ENCODE measurements at places on chromosomes 1 and 21.

GRCh38 chr1:92883297-92883696 is 51.5 kb downstream of the RPL5 start:
- DNase-seq: no peak

DNA sequence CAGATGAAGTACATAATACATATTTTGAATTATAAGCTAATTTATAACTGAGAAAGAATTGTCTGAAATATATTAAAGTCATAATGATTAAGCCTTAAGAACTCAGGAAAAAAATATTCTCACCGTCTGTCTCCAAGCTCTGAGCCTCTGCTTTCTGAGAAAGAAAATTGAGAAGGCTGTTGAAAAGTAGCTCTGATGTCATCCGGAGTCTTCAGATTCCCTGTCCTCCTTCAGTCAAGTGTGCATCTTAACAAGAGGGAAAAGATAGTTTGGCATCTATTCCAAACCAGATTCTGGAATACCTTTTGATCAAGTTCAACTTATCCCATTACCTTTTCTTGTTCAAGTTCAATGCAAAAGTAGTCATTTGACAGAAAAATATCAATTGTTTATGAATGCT is 50.6 kb downstream of the NRIP1 start:
- no peak for DNase-seq

DNA sequence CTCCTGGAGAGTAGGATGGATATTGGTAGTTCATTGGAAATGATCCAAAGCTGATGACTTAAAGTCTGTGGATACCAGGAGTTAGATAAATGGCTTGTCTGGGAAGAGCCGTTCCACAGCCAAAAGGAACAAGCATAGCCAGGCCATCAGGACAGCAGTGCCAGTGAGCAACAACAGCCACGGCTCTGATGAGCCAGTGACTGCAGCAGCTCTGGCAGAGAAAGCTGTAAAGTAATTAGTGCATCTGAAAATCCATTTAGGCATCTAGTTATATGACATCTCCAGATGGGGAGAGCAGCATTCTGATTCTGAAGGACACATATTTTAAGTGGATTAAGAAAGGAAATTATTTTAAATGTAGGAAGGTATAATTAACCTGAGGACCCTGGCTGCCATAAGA is 256.2 kb upstream of the PLXNA2 start:
- no peak for DNase-seq

GRCh38 chr1:91784191-91784590 is 101.8 kb downstream of the TGFBR3 start:
- DNase-seq: no peak

- no peak for DNase-seq
Measured at GRCh38 chr1:67308136-67308535, 463 bp downstream of the IL12RB2 start.

- peak; percentile 23 for DNase-seq
Measured at GRCh38 chr1:230824919-230825721, 43.2 kb downstream of the C1orf198 start.

DNA sequence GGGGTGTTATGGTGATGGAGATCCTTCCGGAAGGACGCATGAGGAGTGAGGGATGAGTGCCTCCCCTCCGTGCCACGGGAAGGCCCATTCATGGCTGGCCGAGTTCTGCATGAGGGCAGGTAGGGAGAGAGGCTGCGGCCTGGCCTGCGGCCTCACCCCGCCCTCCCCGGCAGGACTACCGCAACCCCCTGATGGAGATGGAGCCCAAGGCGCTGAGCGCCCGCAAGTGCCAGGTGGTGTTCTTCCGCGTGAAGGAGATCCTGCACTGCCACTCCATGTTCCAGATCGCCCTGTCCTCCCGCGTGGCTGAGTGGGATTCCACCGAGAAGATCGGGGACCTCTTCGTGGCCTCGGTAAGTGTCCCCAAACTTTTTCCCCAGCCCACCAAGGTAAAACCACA is 83.3 kb downstream of the ARHGEF10L start:
- DNase-seq: no peak

GRCh38 chr1:225766967-225767633 is 10.5 kb upstream of the SRP9 start:
- DNase-seq: no peak

- DNase-seq: peak; percentile 48
Measured at GRCh38 chr1:54973205-54973921, 7.1 kb upstream of the TMEM61 start.

DNA sequence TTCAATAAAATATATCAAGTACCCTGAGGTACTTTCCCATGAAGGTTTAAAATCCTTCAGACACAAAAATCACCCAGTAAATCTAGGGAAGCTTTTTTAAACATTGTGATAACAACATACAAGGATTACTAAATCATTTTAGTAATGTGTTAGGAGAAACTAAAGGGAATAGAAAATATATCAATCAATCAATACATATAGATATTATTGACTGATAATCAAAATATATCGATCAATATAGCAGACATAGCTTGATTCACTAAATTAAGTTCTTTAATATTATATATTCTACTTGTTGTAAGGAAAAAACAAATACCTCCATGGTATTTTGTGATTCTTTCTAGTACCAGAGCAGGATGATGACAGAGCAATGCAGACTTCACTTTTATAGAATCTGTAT is 35.2 kb downstream of the MAP3K21 start:
- DNase-seq: no peak

- DNase-seq: no peak
Measured at GRCh38 chr1:26750428-26750827, 37.3 kb upstream of the PIGV start.

- no peak for DNase-seq
Measured at GRCh38 chr1:178066908-178067614, 26.8 kb upstream of the RASAL2 start.

DNA sequence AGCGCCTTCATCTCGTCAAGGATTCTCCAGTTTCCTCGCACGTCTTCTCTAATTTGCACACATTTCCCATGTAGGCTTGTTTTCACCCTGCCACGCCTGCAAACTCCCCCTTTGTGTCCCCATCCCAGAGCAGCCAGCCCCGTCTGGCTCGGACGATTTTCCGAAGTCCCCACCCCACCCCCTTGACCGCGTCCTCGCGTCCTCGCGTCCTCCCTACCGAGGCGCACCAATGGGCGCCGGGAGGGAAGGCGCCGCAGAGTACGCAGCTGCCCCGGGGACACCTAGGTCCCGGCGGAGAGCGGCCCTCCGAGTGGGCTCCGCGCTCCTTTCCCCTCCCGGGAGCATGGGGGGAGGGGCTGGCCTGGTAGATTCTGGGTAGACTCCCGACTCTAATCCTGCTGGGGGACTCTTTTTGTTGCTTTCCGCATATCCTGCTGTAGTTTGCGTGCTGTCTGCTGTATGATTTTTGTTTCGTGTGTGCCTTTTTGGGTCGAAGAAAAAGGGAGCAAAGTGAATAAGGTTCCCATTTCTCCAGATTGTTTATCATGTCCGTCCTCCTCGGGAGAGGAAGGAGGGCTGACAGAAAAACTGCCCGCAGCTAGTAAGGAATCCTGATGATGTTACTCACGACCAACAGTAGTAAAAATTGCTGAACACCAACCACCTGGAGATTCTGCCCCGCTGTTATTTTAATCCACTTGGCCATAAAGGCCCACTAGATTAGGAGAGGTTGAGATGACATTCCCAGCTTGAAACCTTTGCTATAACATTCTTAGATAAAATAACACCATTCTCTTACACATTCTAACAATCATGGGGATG is 1.5 kb downstream of the CACHD1 start:
- no peak for DNase-seq

- no peak for DNase-seq
Measured at GRCh38 chr1:164983023-164983650, 373.4 kb downstream of the LMX1A start.

DNA sequence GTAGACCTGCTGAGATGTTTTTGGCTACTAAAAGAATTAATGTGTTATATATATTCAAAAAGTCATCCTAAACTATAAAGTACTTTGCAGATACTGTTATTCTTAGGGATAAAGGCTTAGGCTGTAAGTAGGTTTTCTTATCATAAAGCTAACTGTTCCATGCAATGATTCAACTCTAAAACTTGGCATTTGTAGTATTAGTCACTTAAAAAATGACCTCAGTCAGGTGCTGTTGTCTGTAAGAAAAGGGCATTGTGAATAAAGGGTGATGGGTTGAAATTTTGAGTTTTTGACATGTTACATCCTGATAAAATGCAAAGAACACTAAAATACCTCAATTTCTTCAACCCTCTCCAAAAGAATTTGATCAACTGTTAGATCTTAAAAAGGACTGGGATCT is 32.9 kb downstream of the ADCY10 start:
- no peak for DNase-seq

GRCh38 chr1:221559911-221560310 is 182.0 kb downstream of the DUSP10 start:
- no peak for DNase-seq

DNA sequence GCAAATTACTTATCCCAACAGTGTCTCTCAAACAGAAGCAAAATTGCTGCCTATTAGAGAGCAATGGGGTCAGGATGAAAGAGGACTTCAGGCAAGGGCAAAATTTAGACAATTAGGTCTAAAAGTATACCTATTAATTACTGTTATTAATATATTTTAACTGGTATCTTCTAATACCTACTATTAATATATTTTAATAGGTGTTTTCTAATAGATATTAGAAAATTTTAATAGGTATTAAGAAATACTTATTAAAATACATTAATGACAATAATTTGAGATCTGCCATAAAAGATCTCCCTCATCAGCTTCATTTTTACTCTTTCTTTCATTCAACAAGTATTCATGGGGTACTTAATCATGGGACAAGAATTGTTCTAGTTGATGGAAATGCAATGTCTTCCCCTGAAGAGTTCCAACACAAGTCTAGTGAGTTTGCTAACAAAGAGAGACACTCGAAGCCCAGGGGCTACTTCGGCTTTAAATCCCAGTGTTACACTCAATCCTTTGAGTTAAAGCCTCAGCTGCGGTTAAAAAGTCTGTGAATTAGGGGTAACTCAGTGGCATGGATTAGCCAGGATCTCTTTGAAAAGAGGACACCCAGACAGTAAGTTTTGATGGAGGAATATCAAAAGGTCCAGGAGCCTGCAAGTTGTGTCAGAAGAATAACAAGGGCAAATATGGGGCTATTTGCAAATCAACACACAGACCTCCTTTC is 44.1 kb downstream of the STYXL2 start:
- no peak for DNase-seq

DNA sequence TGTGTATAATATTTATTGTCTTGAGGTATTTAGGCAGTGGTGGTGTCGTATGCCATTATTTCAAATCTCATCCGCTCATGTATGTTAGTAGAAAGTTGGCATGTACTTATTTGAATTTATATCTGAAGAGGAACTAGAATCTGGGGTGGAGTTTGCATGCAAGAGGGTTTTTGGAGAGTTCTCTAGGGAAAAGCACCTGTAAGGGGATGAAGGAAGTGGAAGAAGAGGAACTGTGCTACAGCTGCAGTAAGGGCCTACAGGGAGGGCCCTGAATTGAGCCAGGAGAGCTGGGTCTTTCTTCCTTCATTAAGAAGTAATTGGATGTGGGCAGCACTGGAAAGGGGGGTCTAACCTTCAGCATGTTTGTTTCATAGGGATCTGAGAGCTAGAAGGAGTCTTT is 197.2 kb downstream of the HMCN1 start:
- no peak for DNase-seq

GRCh38 chr1:30414851-30415165 is 308.6 kb downstream of the MATN1 start:
- no peak for DNase-seq

DNA sequence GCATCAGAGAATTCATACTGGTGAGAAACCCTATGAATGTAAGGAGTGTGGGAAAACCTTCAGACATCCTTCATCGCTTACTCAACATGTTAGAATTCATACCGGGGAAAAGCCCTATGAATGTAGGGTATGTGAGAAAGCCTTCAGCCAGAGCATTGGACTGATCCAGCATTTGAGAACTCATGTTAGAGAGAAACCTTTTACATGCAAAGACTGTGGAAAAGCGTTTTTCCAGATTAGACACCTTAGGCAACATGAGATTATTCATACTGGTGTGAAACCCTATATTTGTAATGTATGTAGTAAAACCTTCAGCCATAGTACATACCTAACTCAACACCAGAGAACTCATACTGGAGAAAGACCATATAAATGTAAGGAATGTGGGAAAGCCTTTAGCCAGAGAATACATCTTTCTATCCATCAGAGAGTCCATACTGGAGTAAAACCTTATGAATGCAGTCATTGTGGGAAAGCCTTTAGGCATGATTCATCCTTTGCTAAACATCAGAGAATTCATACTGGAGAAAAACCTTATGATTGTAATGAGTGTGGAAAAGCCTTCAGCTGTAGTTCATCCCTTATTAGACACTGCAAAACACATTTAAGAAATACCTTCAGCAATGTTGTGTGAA is 12.8 kb downstream of the ZFP69B start:
- no peak for DNase-seq

DNA sequence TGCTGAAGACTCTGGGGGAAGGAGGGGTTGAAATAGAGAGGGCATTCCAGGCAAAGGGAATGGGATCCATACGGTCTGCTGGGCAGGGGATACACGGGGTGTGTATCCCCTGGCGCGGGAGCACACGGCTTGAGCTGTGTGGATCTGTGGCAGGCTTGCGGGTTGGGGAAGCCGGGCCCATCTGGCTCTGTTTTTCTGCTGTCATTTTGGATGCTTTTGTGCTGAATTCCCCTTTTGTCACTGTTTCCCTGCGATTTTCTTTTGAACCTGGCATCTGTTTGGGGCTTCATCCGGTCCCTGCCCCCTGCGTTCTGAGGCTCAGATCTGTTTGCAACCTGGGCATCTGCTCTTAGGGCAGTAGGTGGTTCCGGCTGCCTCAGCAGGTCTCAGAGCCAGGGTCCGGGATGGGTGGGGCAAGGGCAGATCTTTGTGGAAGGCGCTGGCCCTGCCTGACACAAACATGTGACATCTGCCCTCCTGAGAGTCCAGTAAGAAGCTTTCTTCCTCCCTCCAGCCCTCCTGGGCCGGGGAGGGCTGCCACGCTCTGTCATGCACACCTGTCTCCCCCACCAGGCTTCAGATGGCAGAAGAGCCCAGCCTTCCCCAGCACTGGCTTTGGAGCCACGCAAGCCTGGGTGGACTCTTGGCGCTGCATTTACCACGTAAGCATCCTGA is 84.0 kb downstream of the IGSF21 start:
- DNase-seq: no peak

- DNase-seq: peak; percentile 75
Measured at GRCh38 chr1:24745711-24746413, 615 bp downstream of the CLIC4 start.

DNA sequence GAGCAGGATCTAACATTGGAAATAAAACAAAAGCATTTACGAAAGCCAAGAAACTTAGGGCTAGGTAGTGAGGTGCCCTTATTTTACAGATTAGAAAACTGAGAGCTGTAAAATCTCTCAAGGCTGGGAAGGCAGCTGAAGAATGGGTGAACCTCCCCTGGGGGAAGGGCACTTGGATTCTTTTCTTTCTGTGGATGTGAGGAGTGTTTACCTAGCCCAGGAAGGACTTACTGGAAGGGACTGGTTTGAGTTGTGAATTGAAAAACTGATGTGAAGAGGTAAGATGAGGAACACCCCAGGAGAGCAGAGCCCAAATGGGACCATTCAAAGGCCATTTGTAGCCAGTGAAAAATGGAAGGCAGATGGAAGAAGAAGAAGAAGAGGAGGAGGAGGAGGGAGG is 74.7 kb upstream of the NGF start:
- DNase-seq: no peak

Measured in T47D (cell line).